Temporal lobe (tissue), 4 donors: ENCODE measurements at places on chromosomes 6 and 20. TPM values are rescaled to one million over a fixed set of nuclear protein-coding genes. Genes with fewer than 3 reads are reported as not detected.

Gene HLA-DQA2
- not detected for total RNA-seq

Gene IYD
- total RNA-seq: not detected

Gene LKAAEAR1
- 0.74 TPM for total RNA-seq

Gene SMIM29
- total RNA-seq: 12.5 TPM

Gene CRIP3
- 3.0 TPM for total RNA-seq
